SK-N-SH treated with all-trans-retinoic acid at 6 μM for 48 hours (cell line): ENCODE measurements at places on chromosomes 7 and 10.
A peak's percentile ranks its signal among the peaks of the same experiment; 100 is the strongest.

DNA sequence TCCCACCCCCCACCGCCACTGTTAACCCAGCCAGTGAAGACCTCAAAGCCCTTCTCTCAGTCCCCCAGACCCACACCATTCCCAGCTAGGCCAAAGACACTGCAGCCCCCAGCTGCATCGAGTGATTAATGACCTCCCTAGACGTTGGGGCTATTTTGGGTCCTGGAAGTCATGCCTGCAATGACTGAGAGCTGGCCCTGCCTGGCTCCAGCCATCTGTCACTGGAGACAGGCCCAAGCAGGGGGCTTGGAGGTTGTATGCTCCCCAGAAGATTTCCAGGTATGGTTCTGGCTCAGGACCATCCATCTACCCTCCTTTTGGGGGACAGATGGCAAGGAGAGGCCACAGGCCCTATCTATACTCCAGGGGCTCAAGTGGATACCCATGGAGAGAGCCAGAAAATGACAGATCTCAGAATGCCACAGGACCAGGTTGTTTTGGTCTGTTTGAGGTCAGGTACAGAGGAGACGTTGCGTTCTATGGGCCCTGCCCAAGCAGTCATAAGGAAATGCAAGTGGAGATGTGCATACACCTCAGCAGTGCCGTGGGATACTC, 5.1 kb downstream of the KCNIP2 start:
- ATAC-seq, result no peak

DNA sequence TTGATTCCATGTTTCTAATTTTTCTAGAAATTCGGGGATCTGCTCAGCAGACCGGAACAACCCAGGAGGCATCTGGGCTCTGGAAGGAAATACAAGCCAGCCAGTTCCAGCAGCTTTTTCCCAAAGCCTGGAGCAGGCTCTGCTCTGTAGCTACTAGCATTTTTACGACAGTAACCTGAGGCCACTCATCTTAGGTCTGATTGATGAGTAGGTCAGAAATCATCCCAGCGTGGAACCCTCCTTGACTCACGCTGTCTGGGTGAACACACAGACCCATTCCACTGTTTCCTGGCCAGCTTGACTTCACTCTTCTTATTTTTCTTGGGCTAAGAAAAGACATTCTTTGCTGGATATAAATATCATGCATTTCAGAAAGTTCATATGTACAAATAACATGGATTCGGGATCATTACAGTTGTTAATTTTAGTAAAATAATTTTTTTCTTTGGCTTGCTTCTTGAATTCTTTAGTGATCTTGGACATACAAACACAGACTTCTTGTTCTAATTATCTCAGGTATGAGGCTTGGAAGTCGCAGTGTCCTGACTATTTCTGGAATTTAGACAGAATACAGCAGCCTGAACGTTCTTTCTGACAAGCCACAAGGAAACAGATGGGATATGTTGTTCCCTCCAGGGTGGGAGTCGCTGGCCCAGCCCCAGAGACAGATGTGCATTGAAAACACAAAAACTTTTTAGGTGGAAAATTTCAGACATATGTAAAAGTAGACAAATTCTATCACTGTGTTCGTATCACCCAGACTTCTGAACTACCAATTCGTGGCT, 54.6 kb upstream of the PITRM1 start:
- ATAC-seq, result peak; percentile 84

GRCh38 chr7:68400783-68401182, 1197.5 kb upstream of the AUTS2 start:
- no peak for ATAC-seq

- no peak for ATAC-seq
These were observed 60.9 kb downstream of the SPOCK2 start for GRCh38 chr10:72027498-72027897.

DNA sequence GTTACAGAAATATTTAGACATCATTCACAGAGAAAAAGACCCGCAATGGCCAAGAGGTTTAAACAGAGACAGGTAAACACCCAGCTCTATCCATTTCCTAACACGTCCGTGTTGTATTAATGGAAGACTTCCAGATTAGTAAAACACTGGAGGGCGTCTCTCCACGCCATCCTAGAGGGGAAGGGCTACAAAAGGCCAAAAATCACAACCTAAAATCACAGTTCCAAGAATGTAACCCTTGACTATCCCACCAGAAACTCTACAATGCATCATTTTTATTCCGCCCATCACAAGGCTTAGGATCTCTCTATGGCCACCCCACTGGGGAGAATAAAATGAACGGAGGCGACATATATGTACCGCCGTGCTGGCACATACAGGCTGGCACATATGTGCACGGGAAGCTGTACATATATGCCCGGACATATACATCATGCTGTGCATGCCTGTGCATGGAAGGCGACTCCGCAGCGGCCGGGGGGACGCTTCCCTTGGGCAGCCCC, 734 bp downstream of the PCLO start:
- peak; percentile 0 for ATAC-seq

DNA sequence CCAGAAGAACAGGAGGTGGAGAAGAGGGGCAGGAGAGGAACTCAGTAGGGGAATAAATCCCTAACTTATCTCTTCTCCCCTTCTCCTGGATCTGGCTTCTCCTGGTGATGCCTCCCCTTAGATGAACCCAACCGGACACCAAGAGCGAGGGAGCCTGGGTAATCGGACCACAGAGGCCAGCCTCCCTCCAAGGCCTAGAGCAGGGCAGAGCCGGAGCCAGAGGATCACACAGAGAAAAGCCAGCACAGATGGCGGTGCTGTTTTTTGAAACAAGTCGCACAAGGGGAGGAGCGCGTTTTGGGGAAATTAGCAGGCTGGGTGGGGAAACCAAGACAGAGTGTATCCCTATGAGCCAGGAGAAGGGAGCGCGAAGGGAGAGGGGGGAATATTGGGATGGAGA, 4.9 kb upstream of the SRRM3 start:
- ATAC-seq, result no peak

GRCh38 chr10:103491729-103492364, 1.7 kb upstream of the NEURL1 start:
- peak; percentile 89 for ATAC-seq

DNA sequence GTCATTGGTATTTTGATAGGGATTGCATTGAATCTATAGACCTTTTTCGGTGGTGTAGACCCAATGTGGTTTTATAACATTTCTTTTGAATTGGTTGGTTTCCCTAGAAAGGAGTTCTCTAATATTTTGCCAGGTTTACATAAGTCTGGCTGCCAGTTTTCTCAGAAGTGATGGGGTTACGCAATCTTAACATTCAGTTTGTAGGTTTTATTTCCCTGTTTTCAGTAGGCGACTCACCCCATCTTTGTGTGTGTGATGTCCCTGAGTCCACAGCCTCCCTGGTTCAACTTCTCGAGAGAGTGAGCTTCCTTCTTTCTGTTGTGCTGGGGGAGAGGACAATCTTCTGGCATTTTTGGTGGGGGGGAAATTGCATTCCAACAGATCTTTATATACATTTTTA, 9.6 kb upstream of the KIF5B start:
- no peak for ATAC-seq

- ATAC-seq, result no peak
These were observed 196.9 kb downstream of the SH2D4B start for GRCh38 chr10:80734589-80734988.

DNA sequence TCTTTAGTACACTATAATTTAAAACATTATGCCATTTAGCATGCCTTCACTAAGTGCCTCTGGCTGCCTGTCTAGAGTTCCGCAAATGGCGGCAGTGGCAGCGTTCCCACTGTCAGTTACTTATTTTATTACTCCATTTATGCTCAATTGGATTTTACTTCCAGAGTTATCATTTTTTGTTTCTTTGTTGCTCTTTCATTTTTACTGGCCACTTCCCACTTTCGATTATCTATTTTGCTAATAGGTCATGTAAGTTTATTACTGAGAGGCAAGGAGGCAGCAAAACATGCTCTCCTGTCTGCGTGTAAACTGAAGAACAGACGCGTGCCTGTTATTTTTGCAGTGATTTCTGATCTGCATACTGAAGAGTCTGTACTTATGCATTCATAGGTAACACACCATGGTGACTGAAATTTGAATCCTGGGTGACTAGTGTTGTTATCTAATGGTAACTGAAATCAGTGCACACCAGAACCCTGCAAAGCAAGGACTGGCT, 23.1 kb downstream of the KDM7A start:
- ATAC-seq, result peak; percentile 26; the same call in 1 of the 3 replicates
